ENCODE measurements at places on chromosomes 1 and 21.

GRCh38 chr1:174999936-175000696, at the start of gene CACYBP:
CACYBP (plus strand) TSS chr1:174999947; CDS start chr1:175000181, 234 bp downstream.
- peak; percentile 11 for DNase-seq

DNA sequence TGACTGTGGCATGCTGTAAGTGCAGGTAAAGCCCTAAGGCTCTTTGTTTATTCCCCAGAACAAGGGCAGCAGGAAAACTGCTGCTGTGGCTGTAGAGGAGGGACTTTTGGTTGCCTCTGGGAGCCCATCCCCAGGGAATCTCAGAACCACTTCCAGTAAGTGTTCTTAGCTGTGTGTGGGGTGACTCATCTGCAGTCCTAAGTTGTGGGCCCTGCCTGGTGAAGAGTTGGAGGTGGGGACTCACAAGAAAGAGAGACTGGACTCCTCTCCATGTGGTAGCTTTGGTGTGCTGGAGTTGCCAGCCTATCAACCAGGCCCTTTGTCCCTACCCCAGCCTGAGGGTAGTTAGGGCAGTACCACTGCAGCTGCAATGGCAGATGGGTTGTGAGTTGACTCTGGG, 24.0 kb upstream of the DENND1B start:
- DNase-seq = no peak

DNA sequence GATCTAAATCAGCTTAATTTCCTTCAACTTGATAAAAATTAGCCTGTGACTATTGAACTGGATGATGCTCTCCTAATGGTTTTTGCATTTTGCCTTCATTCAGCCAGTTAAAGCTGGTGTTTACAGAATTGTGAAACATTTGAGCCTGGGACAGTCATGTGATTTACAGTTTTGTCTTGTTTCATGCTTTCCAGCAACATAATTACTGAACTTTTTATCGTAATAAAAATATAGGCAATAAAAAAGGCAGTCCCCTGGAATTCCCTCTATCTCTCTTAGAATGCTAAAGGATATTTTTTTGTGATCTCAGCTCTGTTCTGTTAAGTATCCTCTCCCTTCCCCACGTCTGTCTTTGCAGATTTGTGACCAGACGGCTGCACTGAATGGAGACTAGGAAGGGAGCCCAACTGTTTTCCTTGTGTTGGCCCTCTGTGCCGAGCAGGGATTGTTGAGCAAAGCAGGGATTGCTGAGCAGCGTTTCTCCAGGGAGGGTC, 70.3 kb upstream of the RGL1 start:
- DNase-seq = peak; percentile 40

DNA sequence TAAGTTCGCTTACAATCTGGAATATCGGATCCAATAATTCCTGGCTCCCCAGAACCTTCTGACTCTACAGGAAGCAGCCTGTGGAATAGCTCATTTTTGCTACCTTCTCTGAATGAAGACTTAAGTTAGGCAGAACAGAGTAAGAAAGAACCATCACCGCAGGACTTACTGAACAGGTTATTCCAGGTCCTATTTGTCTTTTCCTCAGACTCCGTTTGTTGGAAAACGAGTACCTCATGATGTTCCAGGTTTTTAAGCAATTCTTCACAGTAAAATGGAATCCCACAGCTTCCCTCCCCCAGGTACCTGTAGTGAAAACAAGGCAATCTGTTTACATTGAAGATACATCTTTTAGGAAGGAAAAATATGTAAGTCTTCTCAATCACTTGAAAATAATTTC, 59.8 kb downstream of the ADCY10 start:
- no peak for DNase-seq

DNA sequence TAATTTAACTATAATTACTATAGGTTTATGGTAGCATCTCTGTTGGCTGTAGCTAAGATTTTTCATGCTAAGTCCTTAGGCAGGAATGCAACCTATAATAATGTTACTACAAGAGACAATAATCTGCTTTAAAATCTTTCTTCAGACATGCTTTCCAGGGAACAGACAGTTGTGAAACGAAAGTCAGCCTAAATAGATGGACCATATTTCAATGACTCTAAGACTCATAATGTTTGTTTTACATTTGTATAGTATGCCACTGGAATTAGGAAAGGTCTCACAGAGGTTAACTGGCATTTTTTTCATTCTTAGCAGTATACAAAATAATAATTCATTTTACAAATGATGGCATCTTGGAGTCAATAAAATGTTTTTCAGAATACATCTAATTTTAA, 8.1 kb downstream of the RERE start:
- DNase-seq = no peak

DNA sequence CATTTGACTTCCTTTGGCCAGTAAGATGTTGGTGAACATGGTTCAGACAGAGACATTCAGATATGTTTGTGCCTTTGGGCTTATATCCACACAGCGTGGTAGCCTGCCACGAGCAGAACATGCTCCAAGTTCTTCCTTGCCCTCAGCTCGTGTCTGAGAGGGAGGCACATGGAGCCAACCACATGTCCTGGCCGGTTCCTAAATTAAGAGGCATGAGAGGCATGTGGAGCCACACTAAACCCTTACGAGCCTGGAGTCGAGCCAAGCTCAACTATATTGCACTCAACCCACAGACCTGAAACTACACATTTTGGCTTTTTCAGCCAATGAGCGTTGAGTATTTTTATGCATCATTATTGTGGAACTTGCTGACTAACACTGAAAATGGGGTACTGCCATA, 133.7 kb upstream of the KCNK1 start:
- DNase-seq = no peak

DNA sequence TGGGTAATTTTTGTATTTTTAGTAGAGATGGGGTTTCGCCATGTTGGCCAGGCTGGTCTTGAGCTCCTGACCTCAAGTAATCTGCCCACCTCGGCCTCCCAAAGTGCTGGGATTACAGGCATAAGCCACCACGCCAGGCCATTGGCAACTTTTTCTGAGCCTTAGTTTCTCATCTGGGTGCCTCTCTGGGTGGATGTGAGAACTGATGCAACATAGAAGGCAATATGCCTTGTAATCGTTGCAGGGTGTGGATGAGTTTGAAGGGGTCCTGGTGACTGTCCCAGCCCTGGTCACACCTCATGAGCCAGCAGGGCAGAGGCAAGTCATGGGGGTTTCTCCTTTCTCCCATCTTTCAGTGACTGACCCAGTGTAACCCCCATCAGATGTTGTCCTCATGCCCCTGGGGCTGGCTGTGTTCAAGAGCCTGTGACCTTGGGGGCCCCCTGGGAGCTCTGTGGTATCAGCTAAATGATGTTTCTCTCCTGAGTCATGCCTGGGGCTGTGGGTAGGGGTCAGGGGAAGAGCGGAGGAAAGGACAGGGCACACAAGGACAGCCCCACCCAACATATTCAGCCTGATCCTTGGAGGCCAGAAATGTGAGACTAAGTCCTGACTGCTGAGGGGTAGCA, 3.6 kb downstream of the COL9A2 start:
- DNase-seq = no peak

DNA sequence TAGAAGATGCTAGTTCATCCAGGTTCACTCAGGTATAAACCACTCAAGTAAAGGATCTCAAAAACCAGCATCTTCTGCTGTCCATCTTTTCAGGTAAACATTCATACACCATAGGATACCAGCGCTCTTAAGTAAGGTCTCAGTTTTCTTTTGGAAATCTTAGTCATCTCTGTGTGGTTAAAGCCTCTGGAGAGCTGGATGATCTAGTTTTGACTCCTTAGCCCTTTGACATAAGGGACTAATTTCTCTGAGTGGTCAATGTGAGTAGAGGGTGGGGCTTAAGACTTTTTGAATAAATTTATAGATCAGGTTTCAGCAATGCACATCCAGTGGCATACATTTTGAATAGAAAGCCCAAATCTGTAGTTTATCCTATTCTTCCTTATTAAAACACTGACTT, 92.3 kb downstream of the CTH start:
- no peak for DNase-seq

DNA sequence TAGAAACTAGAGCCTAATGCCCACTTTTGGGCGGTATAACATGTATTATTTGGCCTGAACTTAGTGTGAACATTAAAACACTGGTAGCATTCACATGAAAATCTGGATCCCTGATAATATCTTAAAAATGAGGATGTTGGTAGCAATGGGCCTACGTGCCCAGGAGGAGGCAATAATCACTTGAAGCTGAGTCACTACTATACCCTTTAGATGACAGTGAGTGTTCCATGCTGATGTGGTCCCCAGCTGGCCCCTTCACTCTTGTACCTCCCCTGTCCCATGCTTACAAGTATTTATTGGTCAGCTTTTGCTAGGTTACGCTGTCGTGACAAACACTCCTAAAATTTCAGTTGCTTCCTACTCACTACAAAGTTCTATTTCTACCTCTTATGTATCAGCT, 23.0 kb upstream of the POU2F1 start:
- no peak for DNase-seq

- no peak for DNase-seq
Measured at GRCh38 chr1:41524676-41525675, 40.5 kb upstream of the EDN2 start.

GRCh38 chr1:47796626-47797025, 200.6 kb downstream of the TRABD2B start:
- no peak for DNase-seq

DNA sequence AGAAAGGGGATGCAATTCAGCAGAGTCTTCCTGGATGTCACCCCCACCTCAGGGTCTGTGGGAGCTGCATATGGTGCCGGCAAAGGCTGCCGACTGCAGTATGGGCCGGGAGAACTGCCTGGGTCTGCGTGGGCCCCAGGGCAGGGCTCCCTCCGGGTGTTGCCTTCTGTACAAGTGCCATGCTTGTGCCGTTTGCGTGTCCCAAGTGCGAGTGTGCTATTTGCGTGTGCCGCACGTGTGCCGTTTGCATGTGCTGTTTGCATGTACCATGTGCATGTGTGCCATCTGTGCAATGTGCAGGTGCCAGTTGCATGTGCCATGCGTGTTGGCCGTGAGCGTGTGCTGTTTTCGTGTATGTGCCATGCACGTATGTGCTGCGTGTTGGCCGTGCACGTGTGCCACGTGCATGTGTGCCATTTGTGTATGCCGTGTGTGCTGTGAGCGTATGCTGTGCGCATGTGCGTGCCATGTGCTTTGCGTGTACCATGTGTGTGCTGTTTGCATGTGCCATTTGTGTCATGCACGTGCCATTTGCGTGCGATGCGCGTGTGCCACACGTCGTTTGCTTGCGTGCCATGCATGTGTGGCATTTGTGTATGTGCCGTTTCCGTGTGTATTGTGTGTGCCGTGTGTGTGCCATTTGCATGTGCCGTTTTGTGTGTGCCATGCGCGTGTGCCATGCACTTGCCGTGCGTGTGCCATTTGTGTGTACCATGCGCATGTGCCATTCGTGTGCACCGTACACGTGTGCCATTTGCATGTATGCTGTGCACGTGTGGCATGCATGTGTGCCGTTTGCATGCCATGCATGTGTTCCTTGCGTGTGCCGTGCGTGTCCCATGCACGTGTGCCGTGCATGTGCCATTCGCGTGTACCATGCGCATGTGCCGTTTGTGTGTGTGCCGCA, 1.5 kb upstream of the TAS1R3 start:
- no peak for DNase-seq

DNA sequence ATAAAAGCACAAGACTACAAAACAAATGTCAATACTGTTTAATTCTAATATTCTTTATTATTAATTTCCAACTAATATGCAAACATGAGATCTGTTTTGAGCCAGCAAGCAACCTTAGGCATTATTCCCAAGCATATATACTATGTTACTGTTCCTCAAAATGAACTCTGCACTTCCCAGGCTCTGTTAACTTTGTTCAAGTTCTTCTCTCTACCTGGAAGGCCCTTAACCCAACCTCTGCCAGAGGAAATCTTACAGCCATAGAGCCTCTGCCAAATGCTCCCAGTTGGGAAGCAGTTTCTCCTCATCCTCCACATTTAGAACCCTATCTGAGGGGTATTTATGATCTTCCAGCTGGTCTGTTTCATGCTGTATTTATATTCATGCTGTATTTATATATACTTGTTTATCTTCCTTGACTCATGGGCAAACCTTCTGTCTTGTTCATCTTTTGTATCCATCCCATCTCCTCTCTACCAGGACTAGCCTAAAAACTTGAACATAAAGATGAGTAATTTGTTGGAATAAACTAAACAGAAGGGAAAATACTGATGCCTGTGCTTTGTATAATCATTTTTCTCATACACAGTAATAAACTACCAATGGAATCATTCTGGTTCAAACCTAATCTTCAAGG, 5.3 kb downstream of the IVNS1ABP start:
- no peak for DNase-seq

DNA sequence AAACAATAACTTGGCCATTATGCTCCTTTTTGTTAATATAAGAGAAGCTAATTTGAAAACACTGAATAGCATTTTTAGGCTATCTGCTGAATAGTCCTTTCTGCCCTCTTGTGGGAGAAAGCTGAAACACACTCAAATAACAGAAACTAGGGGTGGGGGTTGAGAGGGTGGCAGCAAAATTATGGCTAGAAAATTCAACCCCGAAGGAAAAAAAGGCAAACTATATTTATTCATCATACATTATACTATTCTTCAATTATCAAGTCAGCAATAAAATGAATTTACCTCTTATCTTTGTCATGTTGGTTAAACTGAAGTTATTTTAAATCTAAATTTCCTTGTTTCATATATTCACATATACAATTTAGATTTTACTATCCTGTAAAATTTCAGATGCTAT, 255.9 kb downstream of the FAF1 start:
- no peak for DNase-seq

GRCh38 chr1:175599212-175599705, 144.1 kb downstream of the TNR start:
- DNase-seq = no peak

DNA sequence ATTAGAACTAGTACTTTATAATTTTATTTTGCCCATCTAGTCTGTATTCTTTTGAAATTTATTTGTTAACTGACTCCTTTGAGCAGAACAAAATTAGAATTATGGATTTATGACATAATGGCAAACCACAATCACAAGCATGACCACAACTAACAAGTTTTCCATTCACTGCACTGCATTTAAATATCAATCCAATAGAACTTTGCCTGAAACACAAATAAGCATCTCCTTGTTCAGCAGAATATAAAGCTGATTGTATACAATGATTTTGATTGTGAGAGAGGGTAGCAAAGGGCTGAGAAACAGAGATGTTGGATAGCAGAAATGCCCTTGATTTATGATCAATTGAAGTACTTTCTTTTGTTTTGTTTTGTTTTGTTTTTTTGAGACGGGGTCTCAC, 495.5 kb upstream of the RGS18 start:
- DNase-seq = no peak

- no peak for DNase-seq
Measured at GRCh38 chr1:226109829-226110248, 47.3 kb downstream of the H3-3A start.

- DNase-seq = no peak
Measured at GRCh38 chr1:53591924-53592323, 132.7 kb downstream of the DMRTB1 start.

DNA sequence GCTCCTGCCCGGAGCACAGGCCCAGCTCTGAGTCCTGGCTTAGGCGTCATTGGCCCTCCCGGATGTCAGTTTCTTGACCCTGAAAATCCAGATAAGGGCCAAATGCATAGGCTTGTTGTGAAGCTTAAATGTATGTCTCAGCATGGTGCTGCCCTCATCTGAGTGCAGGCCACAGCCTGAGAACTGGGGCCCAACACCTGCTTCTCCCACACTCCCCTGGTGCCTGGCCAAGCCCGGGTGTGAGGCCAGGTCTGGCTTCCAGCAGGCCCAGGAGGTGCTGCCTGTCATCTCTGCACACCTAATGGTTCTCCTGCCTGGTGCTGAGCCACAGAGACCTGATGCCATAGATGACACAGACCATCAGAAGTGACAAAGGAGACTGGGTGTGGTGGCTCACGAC, 14.0 kb downstream of the MX2 start:
- no peak for DNase-seq

GRCh38 chr1:151961833-151962232, 31.8 kb downstream of the S100A10 start:
- no peak for DNase-seq
